Karpas-422 (cell line): ENCODE measurements at places on chromosomes 6 and 20.

DNA sequence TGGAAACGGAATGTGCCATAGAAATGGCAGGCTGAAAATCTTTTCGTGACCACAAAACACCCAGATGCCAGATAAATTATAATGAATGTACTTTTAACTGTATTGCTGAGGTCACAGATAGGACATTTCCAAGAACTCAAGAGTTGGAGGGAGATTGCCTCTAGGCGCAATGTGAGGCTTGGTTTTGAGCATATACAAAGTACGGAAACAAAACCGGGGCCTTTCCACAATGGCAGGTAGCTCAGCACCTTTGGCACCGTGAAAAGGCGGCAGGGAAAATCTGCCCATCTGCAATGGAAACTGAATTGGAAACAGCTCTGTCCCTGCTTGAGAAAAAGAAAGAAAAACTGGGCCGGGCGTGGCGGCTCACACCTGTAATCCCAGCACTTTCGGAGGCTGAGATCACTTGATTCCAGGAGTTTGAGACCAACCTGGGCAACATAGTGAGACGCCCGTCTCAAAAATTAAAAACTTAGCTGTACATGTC lies 10.5 kb upstream of the C20orf144 start:
- no peak for DNase-seq

DNA sequence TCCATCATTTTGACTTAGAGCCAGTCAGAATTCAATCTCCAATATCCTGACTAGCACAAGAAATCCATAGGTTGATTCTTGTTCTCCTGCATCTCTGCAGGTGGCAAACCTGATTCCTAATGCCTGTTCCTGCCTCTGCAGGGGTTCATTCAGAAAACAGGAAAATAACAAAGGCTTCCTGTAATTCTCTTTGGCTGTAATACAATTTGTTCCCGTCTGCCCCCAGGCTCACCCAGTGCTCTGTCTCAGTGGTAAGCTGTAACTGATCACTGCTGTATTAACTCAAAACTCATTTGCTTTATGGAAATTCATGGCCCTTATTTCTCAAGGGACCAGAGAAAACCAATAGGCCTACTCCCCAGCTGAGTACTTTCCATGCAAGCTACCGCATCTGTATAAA lies 88.6 kb downstream of the OPRM1 start:
- DNase-seq, result no peak

GRCh38 chr6:32854376-32855178 lies 585 bp downstream of the PSMB9 start:
- peak; percentile 86 for DNase-seq

- DNase-seq, result no peak
Measured at GRCh38 chr6:118663993-118664985, 12.9 kb upstream of the CEP85L start.

- no peak for DNase-seq
Measured at GRCh38 chr6:38482466-38482865, 157.3 kb downstream of the BTBD9 start.

- no peak for DNase-seq
Measured at GRCh38 chr6:84026721-84027164, 6.8 kb upstream of the MRAP2 start.

GRCh38 chr6:100339574-100340255 lies 125.0 kb downstream of the SIM1 start:
- no peak for DNase-seq

DNA sequence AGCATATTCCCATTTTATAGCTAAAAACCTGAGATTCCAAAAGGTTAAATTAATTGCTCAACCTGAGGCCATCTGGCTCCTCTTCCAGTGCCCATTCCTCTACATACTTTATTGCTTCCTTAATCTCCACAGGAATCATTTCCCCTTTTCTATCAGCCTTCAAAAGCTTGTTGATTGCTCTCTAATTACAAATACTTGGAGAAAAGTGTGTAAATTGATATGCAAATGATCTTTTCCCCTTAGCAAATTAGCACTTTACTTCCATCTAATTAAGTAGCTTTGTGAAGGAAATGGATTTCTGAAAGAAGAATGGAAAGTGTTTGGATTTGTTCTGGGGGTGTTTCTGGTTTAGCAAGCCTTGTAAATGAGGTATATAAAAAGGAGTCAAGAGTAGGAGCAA lies 323.3 kb downstream of the GRIK2 start:
- DNase-seq, result no peak

- DNase-seq, result no peak
Measured at GRCh38 chr20:38534756-38535155, 46.2 kb upstream of the ADIG start.

- DNase-seq, result no peak
Measured at GRCh38 chr20:60395991-60396390, 437.8 kb downstream of the CDH26 start.

GRCh38 chr6:18293076-18293904 lies 29.0 kb upstream of the DEK start:
- no peak for DNase-seq

GRCh38 chr6:133697666-133698065 lies 191.2 kb upstream of the TCF21 start:
- no peak for DNase-seq

- no peak for DNase-seq
Measured at GRCh38 chr6:118783931-118784550, 109.9 kb upstream of the ASF1A start.

GRCh38 chr20:3111507-3111906 lies 27.0 kb upstream of the AVP start:
- DNase-seq, result no peak

DNA sequence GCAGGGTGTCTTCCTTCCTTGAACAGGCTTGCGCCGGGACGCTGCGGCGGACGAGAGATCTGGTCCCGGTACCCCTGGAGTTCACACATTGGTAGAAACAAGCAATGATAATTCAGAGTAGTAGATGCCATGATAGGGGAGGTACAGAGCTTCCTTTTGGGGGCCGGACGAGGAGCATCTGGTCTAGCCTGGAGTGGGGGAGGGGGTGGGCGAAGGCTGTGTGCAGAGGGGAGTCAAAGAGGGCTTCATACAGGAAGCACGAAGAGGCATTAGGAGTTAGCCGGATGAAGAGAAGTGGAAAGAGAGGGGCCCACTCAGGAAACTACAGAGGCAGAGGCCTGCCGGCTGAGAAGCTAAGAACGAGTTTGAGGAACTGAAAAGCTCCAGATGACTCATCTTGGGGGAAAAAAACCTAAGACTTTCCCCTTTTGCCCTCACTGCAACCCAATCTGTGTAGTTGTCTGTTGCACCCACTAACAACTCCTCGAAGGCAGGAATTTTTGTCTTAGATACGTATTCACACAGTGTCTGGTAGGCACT lies 611 bp downstream of the CNPY3 start:
- peak; percentile 94 for DNase-seq

- no peak for DNase-seq
Measured at GRCh38 chr6:13765570-13765969, 48.8 kb downstream of the MCUR1 start.

DNA sequence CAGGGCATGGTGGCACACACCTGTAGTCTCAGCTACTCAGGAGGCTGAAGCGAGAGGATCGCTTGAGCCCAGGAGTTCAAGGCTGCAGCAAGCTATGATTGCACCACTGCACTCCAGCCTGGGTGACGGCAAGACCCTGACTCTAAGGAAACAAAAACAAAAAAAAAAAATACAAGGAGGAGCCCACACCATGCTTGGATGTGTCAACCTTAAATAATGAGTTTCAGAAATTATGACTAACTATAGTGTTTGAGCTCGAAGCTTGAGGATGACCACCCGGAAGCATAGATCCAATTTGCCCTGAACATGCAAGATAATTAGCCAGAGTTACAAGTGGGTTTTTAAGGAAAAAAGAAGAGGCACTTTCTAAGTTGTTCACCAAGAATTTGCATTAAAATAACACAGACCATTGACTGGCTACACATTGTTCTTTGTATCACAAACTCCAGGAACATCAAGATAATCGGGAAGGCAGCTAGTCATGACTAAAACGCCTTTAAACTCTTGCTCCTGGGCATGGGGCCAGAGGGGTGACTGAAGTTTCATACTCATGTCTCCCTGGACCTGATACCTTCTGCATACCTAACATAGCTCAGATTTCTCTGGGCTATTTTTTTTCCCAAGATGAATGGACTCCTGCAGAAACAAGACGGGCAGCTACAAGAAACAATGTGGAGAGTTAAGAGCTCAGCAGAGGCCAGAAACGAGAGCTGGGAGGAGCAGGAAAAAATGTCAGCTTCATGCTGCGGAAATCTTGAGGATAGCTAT lies 289.6 kb downstream of the PREX1 start:
- DNase-seq, result no peak

GRCh38 chr20:34538671-34539123 lies 19.8 kb upstream of the MAP1LC3A start:
- DNase-seq, result peak; percentile 85

GRCh38 chr6:49849213-49849907 lies 17.0 kb downstream of the CRISP1 start:
- peak; percentile 87 for DNase-seq

GRCh38 chr6:14734052-14734415 lies 511.8 kb upstream of the JARID2 start:
- DNase-seq, result no peak

- no peak for DNase-seq
Measured at GRCh38 chr6:38436726-38437465, 202.8 kb downstream of the BTBD9 start.

GRCh38 chr6:27168586-27169443 lies 78.7 kb upstream of the PRSS16 start:
- DNase-seq, result no peak

DNA sequence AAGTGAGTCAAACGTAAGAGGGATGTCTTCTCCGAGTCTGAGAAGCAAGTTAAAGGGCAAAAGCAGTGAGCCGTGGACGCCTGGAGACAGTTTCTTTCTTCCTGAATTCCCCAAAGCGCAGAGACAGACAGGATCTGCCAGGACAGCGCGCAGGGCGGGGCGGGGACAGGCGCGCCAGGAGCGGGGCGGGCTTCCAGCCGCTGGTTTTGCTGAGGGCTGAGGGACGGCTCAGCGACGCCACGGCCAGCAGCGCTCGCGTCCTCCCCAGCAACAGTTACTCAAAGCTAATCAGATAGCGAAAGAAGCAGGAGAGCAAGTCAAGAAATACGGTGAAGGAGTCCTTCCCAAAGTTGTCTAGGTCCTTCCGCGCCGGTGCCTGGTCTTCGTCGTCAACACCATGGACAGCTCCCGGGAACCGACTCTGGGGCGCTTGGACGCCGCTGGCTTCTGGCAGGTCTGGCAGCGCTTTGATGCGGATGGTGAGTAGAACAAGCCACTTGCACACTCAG lies at the start of gene SCGN:
SCGN (plus strand) TSS at position 209 of the 509 bp plus-strand sequence; CDS start at position 398, 189 bp downstream.
- no peak for DNase-seq

DNA sequence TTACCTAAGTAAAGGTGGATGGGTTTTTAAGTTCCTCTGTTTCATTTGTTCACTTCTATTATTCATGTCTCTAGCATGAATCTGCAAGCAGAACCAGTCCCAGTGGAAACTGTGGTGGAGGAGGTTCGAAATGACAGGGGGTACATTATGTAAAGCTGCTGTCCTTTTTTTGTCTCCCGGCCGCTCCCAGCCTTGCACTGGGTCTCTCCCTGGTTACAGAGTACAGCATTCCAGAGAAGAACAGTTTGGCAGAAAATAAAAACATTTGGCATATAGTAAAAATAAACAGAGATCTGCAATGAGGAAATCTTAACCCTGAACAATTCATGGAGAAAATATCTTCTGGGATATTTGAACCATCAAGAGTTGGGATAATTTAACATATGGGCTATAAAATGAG lies 34.6 kb upstream of the TAGAP start:
- DNase-seq, result no peak

DNA sequence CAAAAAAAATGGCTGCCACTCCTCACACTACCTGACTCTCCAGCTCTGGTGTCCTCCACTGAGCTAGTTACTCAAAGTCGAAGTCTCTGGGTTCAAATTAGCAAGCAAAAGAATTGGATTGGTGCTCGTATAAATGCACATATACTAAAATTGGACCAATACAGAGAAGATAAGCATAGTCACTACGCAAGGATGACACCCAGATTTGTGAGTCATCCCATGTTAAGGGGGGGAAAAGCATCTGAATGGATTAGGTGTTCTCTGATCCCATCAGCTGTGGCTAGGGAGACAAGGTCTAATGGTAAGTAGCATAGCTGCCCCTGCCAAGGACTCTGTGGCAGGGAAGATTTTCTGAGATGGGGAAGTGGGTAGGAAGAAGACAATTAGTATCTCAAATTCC lies 18.3 kb upstream of the AMD1 start:
- no peak for DNase-seq

DNA sequence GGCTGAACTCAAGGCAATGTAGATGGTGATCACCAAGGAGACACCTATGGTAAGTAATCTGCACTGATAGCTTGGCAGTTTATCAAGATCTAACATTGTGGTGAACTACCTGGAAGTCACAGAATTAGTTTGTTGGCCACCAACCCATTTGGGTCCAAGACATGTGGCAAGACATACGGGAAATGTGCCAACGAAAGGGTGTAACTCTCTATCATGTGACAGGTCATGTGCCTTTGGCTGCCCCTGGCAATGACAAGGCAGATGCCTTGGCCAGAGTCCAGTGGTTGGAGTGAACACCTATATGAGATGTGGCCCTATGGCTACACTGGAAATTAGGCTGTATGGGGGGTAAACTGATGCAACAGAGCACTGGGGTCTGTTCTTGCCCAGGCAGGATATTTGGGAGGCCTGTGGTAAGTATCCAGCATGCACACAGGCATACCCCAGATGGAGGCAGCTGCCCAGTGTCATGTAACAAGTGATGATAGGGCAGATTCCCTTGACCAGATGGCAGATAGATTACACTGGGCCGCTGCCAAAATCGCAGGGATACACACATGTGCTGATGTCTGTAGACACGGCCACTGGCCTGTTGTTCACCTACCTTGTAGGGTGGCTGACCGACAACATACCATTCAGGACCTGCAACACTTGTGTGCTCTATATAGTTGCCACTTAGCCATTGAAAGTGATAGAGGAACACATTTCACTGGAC lies 35.5 kb upstream of the HSF2 start:
- no peak for DNase-seq

DNA sequence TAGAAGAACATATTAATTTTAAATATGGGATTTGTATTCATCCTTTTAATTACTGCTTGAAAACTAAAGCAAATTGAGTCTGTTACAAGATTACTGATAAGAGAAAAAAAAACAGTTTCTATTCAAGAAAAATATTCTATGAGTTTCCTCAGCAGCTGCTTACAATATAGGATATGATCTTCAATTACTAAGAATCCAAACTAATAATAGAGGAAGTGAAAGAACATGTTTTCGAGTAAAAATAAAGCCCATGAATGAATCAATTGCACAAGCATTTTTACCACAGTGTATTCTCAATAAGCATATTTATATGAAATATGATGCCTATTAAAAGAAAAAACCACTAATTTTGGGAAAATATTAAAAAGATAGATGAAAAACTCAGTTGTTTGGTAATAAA lies 63.4 kb downstream of the AHI1 start:
- DNase-seq, result peak; percentile 54

DNA sequence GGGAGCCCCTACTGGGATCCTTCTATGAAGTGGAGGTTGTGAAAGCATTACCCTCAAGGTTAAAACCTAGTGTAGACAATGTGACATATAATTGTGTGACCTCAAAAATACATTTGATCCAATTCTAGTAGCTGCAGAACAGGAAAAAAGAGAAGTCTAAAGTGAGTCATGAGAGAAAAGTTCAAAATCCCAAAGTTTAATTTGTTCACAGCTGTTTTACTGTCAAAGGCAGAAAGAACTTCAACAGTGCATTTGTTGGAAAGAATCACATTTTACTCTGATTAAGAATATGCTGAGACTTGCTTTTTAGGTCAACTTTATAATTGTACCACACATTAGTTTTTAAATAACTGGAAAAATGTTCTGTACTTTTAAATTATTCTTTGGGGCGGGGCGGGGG lies 1027.4 kb upstream of the FLRT3 start:
- DNase-seq, result no peak

- no peak for DNase-seq
Measured at GRCh38 chr20:41750137-41750536, 132.0 kb upstream of the CHD6 start.
